ENCODE measurements at places on chromosomes 5 and 9. TPM values are rescaled to one million over a fixed set of nuclear protein-coding genes. Genes with fewer than 3 reads are reported as not detected.
A peak's percentile ranks its signal among the peaks of the same experiment; 100 is the strongest.

DNA sequence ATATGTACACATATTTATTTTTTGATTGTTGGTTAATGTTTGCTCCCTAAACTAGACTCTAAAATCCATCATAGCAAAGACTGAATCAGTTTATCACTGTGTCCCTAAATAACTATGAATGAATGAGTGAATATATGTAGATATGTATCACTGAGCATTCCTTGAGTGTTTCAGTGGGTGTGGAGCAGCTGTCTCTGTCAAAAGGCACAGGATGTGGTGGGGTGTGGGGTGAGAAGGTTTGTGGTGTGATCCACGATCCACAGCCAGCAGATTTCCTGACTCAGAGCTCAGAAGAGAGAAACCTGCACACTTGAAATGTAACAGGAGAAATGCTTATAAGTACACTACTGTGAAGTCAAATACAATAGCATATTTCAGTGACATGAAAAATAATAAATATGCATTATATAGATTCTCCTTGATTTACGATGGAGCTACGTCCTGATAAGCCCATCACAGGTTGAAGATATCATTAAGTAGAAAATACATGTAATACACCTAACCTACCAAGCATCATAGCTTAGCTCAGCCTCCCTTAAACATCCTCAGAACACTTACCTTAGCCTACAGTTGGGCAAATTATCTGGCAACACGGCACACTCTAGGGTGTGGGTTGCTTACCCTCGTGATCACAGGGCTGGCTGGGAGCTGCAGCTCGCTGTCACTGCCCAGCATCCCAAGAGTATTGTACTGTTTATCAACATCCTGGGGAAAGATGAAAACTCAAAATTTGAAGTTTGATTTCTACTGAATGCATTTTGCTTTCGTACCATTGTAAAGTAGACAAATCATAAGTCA lies 287.0 kb downstream of the GAS1 start:
- DNase-seq, result no peak
- H3K4me3 ChIP-seq, result no peak overlapping the region

- peak overlapping the region; percentile 58 for H3K27ac ChIP-seq
- H3K4me3 ChIP-seq, result no peak overlapping the region
- H3K4me1 ChIP-seq, result no peaks in the 10 kb centered on the region
- H3K27me3 ChIP-seq, result no peaks in the 10 kb centered on the region
Observed at GRCh38 chr9:127812936-127813675, 10.4 kb downstream of the FPGS start.

DNA sequence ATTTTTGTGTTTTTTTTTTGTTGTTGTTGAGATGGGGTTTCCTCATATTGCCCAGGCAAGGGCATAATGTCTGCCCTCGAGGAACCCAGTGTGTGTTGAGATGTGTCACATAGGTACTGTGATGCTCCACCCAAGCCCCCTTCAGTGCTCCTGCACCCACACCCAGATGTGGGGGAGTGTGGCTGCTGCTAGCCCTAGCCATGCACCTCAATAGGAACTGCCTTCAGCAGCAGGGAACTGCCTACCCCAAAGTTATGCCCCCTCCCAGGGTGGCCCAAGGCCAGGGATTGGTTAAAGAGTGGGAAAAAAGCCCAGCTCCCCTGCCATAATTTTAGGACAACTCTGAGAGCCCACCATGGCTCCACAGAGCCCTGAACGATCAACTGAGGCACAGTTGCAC lies 33.3 kb upstream of the EPB41L4B start:
- H3K27ac ChIP-seq, result no peak overlapping the region
- no peaks in the 10 kb centered on the region for H3K36me3 ChIP-seq
- DNase-seq, result no peak
- H3K4me1 ChIP-seq, result no peaks in the 10 kb centered on the region
- H3K4me3 ChIP-seq, result no peak overlapping the region

DNA sequence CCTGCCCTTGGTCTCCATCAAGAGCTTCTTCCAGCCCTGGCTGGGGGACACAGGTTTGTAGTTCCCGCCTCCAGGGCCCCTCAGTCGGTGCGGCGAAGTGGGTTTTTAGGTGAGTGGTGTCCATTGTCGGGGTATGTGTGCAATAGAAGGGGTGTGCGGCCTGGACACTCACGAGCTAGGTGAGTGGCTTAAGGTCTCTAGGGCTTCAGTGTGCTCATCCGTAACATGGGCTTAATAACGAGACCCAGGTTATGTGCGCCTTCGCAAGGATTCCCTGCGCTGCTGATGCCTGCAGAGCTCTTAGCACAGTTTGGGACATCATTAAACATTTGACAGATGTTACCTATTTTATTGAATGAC lies 656 bp downstream of the CEP78 start:
- peaks cover 27% of the 10 kb centered on the region for H3K4me1 ChIP-seq
- H3K4me3 ChIP-seq, result peak overlapping the region; percentile 94
- peak overlapping the region; percentile 74 for H3K27ac ChIP-seq
- peaks cover 22% of the 10 kb centered on the region for H3K36me3 ChIP-seq
- no peaks in the 10 kb centered on the region for H3K27me3 ChIP-seq

DNA sequence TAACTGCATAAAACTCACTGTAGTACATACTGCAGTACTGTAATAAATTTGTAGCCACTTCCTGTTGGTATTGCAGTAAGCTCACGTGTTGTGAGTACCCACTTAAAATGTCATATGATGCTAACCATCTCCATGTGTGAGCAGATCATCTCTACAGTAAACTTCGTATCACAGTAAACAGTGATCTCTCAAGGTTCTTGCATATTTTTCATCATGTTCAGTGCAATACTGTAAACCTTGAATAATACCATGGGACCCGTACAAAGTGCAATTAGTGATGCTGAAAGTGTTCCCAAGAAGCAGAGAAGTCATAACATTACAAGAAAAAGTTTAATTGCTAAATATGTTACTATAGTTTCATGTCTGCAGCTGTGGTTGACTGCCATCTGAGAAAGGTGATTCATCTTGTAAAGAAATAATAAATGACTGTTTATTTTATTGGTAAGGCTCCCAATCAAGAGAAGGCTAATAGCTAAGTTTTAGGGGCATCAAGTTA lies 253.8 kb upstream of the POU5F2 start:
- peaks cover 14% of the 10 kb centered on the region for H3K4me1 ChIP-seq
- no peak overlapping the region for H3K27ac ChIP-seq
- no peaks in the 10 kb centered on the region for H3K27me3 ChIP-seq
- peaks cover 16% of the 10 kb centered on the region for H3K36me3 ChIP-seq
- H3K4me3 ChIP-seq, result no peak overlapping the region
- no peak for DNase-seq

Gene BAAT
- total RNA-seq, result 0.10 TPM

GRCh38 chr5:156922207-156922792 lies 40.7 kb downstream of the TIMD4 start:
- H3K36me3 ChIP-seq, result peaks cover 25% of the 10 kb centered on the region
- H3K4me1 ChIP-seq, result peaks cover 51% of the 10 kb centered on the region
- H3K4me3 ChIP-seq, result peak overlapping the region; percentile 48

DNA sequence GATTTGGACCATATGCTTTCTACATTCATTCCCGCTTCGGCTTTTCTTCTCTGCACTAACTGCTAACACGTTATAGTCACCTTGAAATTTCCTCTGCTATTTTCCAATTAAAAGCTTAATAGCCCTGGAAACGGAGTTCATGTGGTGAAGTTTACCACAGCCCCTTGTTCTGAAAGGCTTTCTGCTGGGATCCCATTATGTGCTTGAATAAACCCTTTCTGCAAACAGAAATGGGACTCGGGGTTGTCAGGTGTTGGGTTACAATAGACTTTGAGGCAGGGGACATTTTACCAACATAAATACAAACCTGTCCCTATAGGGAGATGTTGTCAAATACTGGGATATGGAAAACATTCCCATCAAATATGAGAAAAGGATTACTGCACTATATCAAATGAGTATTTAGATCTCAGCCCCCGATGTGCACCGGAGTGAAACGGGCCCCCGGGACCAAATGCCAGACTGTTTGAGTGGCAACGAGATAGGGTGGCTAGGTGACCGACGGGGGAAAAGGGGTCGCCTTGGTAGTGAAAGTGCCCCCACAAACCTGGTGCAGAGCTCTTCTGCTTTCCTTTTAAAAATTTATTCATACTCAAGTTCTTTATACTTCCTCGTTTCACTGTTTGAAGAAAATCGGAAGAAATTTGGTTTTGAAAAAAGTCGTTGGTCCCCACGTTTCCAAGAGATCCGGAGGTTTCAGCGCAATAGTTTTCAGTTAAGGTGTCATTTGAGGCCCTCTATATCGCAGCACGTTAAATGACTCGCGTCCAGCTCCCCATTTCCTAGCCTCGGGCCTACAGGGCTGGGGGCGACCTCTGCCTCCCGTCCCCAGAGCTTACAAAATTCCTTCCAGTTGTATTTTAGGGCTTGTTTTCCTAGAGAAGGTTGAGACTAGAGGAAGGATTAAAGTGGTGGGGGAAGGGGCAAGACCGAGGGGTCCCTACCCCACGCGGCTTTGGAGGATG lies 2.1 kb upstream of the DMRT3 start:
- peaks cover 90% of the 10 kb centered on the region for H3K27me3 ChIP-seq
- no peak overlapping the region for H3K4me3 ChIP-seq
- peaks cover 2% of the 10 kb centered on the region for H3K36me3 ChIP-seq
- no peak overlapping the region for H3K27ac ChIP-seq

- H3K36me3 ChIP-seq, result peaks cover 6% of the 10 kb centered on the region
- H3K27ac ChIP-seq, result no peak overlapping the region
- no peak for DNase-seq
Observed at GRCh38 chr9:130230631-130231030, 34.9 kb upstream of the HMCN2 start.

Gene SOX30
- total RNA-seq, result not detected

Gene AK1
- total RNA-seq, result 9.9 TPM

DNA sequence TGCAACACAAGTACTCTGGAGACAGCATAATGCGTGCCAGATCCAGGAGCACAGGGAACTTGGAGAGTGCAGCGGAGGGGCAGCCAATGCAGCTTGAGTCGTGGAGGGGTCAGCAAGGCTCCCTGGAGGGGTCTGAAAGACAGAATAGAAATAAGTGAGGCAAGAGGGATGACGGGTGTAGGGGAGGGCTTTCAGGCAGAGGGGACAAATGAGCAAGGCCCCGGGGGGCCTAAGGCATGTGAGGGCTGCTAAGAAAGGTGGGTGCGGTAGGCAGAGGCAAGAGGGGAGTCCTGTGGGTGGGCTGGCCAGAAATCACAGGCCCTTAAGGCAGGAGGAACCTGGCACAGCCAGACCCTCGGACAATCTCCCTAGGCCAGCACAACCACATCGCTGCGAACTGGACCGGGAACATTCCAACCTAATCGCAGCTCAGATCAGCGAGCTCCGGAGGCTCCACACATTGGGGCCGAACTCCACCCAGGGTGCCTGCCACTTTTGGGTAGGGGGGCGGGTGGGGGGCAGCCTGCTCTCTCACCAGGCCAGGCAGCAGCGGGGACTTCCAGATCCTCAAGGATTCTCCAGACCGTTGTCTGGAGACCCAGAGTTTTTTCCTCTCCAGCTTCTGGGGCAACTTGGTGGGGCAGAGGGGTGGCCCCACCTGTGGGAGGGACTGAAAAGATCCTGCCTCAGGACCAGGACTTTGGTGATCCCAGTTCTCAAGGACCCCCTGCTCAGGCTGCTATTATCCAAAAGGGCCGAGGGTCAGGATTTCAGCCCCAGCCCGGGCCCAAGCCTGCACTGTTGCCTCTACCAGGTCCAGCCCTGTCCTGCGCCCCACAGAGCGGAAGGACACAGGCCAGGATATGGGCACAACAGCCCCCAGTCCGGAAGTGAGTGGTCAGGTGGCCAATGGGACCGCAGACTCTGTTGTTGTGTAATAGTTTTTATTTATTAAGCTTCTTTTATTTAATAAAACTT lies 22.7 kb upstream of the CYSTM1 start:
- no peak overlapping the region for H3K27ac ChIP-seq
- H3K4me1 ChIP-seq, result peaks cover 6% of the 10 kb centered on the region
- DNase-seq, result no peak
- no peaks in the 10 kb centered on the region for H3K36me3 ChIP-seq

GRCh38 chr9:114154600-114155102 lies 686 bp upstream of the COL27A1 start:
- H3K4me1 ChIP-seq, result peaks cover 18% of the 10 kb centered on the region
- no peak overlapping the region for H3K27ac ChIP-seq
- H3K4me3 ChIP-seq, result peak overlapping the region; percentile 72
- H3K27me3 ChIP-seq, result peaks cover 50% of the 10 kb centered on the region
- DNase-seq, result peak; percentile 2

Gene PCDHGA6
- 0.08 TPM for total RNA-seq

DNA sequence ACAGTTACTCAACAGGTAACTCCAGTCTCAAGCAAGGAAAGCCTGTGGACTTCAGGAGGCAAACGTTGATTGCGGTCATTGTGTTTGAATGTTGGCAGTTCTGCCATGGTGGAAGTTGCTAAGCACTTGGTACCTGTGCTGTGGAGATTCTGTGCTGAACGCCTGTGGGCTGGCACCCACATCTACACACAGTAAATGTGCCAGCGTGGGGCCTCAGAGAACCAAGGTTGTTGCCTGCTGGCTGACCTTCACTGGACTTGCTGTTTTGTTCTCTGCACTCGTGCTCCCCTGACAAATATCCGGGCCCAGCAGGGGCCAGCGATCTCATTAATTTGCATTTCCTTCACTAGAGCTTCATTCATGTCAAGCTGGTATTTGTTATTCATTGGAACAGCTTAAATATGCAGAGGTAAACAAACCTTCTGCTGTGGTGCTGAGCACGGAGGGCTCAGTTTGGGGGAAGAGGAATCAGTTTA lies 141.8 kb downstream of the PRKACG start:
- H3K4me1 ChIP-seq, result no peaks in the 10 kb centered on the region
- H3K36me3 ChIP-seq, result no peaks in the 10 kb centered on the region
- no peaks in the 10 kb centered on the region for H3K27me3 ChIP-seq
- no peak overlapping the region for H3K4me3 ChIP-seq
- no peak overlapping the region for H3K27ac ChIP-seq

Gene CDC25C
- 8.4 TPM for total RNA-seq

GRCh38 chr9:114033397-114034103 lies 44.5 kb downstream of the AMBP start:
- no peaks in the 10 kb centered on the region for H3K27me3 ChIP-seq
- H3K4me1 ChIP-seq, result no peaks in the 10 kb centered on the region
- peak; percentile 8 for DNase-seq
- no peak overlapping the region for H3K27ac ChIP-seq
- no peak overlapping the region for H3K4me3 ChIP-seq

GRCh38 chr5:110705349-110705748 lies 21.1 kb downstream of the TMEM232 start:
- peaks cover 28% of the 10 kb centered on the region for H3K27me3 ChIP-seq
- H3K36me3 ChIP-seq, result no peaks in the 10 kb centered on the region
- DNase-seq, result no peak
- H3K4me1 ChIP-seq, result no peaks in the 10 kb centered on the region

Gene SPINK13
- not detected for total RNA-seq

Gene RACK1
- 2,517 TPM for total RNA-seq

- no peaks in the 10 kb centered on the region for H3K27me3 ChIP-seq
- peaks cover 53% of the 10 kb centered on the region for H3K36me3 ChIP-seq
- peaks cover 83% of the 10 kb centered on the region for H3K4me1 ChIP-seq
- no peak overlapping the region for H3K4me3 ChIP-seq
Observed at GRCh38 chr5:119313658-119314605, 41.9 kb upstream of the TNFAIP8 start.

Gene CDH9
- total RNA-seq, result not detected

Gene SEMA5A
- not detected for total RNA-seq

Gene CDKN2A
- total RNA-seq, result 0.97 TPM

- no peaks in the 10 kb centered on the region for H3K4me1 ChIP-seq
- H3K27ac ChIP-seq, result no peak overlapping the region
Observed at GRCh38 chr5:136768457-136768856, 403.1 kb upstream of the TRPC7 start.

Data from activated naive CD8-positive, alpha-beta T cell treated with anti-CD3 and anti-CD28 coated beads for 36 hours (primary cell).